ENCODE measurements at places on chromosomes 7 and 10.

DNA sequence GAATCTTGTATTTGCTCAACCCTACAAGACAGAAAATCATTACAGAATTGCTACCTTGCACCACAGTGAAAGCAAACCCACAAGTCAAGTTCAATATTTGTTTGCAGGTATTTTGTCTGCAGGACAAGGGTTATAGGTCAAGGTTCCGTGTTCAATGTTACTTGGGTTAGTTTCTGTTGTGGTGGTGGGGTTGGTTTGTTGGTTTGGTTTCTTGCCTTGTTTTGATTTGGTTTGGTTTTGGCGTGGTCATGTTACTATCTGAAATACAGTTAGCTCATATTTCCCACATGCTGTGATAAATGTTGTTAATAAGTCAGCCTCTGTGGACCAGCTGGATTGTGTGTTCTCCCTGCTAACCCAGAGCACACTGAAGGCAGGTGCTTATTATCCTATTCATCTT, 75.6 kb upstream of the INSIG1 start:
- no peak for DNase-seq

DNA sequence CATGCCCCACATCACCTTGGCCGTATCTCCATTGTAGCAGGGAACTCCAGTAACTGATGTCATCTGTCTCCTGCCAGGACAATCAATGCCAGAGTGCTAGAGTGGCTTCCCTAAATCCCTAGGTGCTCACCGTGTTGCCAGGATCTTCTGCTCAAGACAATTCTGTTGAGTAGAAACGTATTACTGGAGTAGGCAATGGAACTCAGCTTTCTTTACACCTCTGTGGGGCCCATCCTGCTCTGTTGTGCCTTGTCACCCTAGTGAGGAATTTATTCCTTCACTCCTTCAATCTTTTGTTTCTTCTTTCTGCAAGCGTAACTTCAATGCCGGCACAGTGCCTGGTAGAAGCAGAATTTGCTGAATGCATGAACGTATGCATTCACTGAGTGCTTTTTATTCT, 305.5 kb upstream of the ZMIZ1 start:
- DNase-seq = no peak

- no peak for DNase-seq
Observed at GRCh38 chr7:1864161-1864940, 194.3 kb downstream of the ELFN1 start.

DNA sequence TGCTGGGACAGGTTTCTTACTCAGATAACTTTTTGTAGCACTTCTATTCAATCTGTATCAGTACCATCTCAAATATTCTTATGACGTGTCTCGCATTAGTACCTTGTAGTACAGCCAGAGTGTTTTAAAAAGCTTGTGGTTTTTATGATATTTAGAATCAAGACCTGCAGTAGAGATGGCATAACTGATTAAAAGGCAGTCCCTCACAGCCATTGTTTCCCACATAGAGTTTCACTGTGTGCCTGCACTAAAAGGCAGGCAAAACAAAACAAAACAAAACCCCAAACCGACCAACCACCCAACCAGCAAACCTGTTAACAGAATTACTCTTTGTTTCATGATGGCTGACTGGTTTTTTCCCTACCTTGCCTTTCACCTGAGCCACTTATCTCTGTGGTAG, 221.3 kb upstream of the DGKB start:
- DNase-seq = no peak

- DNase-seq = no peak
Observed at GRCh38 chr10:86242761-86243160, 123.8 kb downstream of the GRID1 start.

GRCh38 chr7:87797798-87798403, 78.3 kb downstream of the SLC25A40 start:
- peak; percentile 42 for DNase-seq

GRCh38 chr10:13617116-13617515, 30.4 kb downstream of the PRPF18 start:
- no peak for DNase-seq

GRCh38 chr10:102152545-102152890, 329 bp downstream of the NOLC1 start:
- no peak for DNase-seq

DNA sequence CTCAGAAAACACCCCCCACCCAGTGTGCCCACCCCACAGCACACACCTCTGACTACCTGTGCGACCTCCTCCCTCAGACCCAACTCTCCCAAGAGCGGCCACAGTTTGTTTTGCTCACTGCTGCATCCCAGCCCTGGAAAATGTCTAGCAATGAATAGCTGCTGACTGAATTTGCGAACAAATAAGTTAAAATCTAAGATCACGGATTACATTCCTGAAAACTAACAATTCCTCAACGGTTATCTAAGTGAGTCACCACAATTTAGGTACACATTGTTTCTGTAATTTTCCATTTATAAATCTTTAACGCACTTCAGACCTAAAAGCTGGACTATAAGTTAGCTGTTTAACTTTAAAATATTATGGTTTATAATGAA, 235.2 kb downstream of the ZMYND11 start:
- no peak for DNase-seq

DNA sequence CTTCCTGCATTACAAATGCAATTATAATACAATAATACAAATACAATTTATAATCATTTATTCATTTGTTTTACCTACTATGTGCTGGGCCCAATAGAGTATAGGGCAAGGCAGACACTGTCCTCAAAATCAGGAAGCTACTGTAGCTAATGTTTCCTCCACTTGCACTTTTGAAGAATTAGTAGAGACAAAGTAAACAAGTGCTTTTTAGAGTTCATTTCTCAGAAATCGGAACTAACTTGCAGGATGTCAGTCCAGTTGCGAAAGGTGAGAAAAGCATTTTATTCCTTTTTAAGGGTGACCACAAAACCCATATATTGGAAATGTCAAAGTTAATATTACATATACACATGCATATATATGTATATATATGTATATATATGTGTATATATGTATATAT, 14.2 kb downstream of the ADRB1 start:
- DNase-seq = no peak

GRCh38 chr10:95814011-95814727, 58.2 kb downstream of the ENTPD1 start:
- no peak for DNase-seq

- DNase-seq = no peak
Observed at GRCh38 chr7:24905996-24906770, 73.8 kb downstream of the OSBPL3 start.

GRCh38 chr7:100694098-100694745, at the start of gene GIGYF1:
Gene GIGYF1, minus strand, starts transcription at chr7:100694250. Its CDS starts 6,012 bp downstream, at chr7:100688238.
- peak; percentile 13 for DNase-seq

- DNase-seq = no peak
Observed at GRCh38 chr10:3476186-3476585, 303.6 kb upstream of the PITRM1 start.

DNA sequence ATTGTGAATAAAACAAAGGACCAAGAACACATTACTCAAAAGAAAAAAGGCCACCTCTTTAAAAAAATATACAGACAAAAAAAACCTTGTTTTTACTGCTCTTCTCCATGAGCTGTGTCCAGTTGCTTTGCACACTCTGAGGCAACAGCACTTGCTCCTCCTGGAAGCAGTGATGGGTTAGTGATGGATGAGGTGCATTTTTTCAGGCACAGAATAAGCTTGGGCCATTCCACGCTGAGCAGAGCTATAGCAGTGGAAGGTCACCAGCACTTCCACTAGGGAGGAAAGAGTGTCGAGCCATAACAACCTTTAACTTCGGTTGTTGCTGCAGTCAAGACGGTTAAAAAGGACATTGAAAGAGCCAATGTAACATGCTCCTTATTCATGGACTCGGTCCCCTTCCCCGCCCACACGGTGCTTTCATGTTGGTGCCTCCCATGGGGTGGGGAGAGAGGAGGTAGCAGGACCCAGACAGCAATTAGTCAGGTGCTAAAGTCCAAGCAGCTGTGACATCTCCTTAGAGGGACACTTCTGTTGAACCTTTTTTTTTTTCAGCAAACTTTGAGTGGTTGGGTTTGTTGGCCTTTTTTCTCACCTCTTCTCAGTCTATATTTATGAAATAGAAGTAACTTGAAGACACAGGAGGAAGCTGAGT, 136.5 kb upstream of the ADARB2 start:
- DNase-seq = no peak

DNA sequence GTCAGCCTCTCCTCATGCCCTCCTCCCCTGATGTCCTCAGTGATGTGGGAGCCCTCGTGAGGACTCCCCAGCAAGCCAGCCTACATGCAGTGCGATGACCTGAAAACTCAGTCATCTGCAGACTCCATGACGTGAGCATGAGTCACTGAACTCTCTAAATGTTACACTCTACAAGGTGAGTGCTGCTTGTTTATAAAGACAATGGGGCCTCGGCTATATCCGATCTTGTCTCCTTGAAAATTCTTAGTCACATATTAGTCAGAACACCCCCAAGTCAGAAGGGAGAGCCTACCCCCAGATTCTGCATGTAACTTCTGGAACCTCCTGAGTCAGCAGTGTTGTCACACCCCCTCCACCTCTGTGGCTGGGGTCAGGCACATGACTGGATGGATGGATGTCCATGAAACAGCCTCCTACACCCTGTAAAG, 673.8 kb downstream of the INHBA start:
- DNase-seq = no peak

- no peak for DNase-seq
Observed at GRCh38 chr10:132037676-132037975, 28.1 kb upstream of the JAKMIP3 start.

GRCh38 chr10:72108830-72109635, 20.7 kb upstream of the SPOCK2 start:
- no peak for DNase-seq

GRCh38 chr10:70546584-70546983, 56.0 kb downstream of the PRF1 start:
- no peak for DNase-seq

DNA sequence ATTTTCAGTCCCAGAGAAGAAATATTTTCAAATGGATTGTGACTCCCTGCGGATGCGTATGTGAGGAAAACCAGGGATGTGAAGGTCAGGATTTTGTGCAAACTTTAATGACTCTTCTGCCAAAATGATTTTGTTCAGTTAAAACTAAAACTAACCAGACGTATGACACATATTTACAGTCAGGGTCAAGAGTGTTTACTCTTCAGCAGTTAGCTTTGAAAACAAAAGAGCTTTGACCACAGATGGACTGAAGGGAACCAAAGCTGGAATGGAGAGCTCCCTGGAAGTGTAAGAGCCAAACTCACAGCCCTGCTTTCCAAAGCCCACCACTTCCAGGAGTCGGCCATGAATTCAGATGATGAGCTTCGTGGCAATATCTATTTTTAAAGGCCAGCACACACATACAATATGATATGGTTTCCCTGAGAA, 15.5 kb downstream of the SVIL start:
- no peak for DNase-seq

DNA sequence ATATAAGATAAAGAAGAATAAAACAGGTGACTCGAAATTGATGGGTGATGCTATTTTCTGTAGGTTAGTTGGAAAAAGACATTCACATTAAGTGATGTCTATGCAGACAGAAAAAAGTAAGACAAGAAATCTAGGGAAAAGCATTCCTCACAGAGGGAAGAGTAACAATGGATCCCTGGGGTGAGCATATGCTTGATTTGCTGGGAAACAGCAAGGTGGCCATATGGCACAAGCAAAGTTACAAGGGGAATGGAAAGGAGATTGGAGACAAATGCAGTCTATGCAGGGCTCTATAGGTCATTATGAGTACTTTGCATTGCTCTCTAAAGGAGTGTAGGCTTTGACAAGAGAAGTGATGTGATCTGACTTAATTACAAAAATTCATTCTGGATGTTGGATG, 90.9 kb upstream of the ZNF804B start:
- DNase-seq = no peak

DNA sequence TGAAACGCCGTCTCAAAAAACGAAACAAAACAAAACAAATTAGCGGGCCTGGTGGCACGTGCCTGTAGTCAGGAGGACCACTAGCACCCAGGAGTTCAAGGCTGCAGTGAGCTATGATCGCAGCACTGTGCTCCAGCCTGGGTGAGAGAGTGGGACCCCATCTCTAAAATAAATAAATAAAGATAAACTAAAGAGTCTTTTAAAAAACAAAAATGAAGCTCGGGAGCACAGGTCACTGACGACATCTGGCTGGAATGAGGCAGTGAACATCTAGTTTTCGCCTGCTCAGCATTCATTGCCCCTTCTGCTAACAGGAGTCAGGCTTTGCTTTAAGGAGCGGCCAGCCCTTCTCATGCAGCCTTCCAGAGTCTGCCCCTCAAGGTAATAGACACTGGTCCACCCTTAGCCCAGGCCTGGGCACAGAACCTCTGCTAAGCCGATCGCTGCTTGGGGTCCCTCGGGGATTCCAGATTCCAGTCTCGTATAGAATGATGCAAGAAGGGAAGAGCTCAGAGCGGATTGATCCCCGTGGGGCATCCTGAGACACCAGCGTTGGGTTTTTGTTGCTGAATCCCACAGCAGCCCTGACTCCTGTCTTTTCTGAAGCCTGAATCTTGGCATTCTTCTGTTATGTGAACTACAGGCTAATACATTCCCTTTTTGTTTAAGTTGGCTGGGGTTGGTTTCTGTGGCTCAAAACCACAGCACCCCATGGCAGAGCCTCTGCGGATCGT, 14.2 kb upstream of the FOXK1 start:
- no peak for DNase-seq

- DNase-seq = no peak
Observed at GRCh38 chr10:116947841-116948529, 57.0 kb downstream of the SHTN1 start.

GRCh38 chr7:38825721-38826440, 83.1 kb downstream of the VPS41 start:
- no peak for DNase-seq

- no peak for DNase-seq
Observed at GRCh38 chr10:131213741-131214505, 97.6 kb downstream of the TCERG1L start.

- no peak for DNase-seq
Observed at GRCh38 chr7:522071-522950, 2.7 kb upstream of the PDGFA start.

GRCh38 chr7:30019387-30019786, 7.1 kb downstream of the FKBP14 start:
- no peak for DNase-seq

DNA sequence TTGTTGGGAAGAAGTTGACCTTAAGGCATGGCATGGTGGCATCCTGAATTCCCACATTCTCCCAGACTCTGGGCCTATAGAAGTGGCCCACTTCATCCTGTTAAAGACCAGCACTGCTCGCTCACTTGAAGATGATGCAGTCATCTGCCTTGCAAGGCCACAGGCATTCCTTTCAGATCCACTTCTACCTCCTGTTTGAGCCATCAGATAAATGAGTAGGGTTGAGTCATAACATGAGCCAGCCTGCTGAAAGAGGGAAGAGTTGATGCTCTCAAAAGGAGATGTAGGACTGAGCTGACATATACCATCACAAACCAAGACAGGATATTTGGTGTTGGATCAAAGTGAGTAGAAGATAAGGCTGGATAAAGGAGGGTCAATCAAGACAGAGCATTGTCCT, 1.5 kb upstream of the EBLN1 start:
- no peak for DNase-seq

DNA sequence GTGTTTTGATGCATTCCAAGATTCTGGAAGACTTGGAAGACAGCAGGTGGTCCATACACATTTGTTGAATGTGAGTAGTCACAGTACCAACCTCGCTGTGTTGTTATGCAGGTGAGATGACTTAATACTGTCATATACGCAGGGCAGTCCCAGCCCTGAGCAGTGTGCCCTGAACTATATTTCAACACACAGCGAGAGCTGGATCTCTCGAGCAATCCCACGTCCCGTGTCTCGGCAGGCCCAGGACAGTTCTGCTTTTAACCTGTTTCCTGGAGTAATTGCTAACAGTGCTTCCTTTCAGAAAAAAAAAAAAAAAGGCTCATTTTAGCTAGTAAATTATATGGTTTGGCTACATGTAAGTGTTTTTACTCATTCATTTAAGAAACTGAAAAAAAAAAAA, 179.7 kb downstream of the PRKCQ start:
- no peak for DNase-seq

Data from NCI-H510A treated with DMSO at 0.1 percent for 48 hours (cell line).